ENCODE measurements at places on chromosomes 12 and 14.

- DNase-seq: no peak
Observed at GRCh38 chr14:53542732-53543131, 389.6 kb upstream of the DDHD1 start.

DNA sequence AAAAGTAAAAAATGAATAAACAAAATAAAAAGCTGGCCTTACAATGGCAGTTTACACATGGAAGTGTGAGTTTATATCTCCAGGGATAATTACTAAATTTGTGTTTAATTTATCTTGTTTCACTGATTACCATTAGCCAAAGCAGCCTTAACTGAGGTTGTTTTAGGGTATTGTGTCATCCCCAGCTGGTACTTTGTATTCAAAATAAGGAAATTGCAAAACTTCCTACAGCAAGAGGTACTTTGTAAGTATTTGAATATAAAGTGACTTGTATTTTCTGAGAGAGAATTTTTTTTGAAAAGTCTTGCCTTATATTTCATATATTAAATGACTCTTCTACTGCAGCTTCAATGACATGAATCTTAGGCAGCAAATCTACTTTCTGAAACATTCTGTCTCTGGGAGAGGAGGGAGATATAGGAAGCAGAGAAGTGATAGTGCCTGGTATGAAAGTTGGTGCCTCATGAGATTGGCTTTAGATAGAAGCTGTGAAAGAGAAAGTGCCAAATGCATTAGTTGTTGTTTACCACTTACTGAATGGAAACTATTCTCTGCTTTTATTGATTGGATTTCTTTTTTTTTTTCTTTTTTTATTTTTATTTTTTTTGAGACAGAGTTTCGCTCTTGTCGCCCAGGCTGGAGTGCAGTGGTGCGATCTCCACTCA is 6.7 kb downstream of the FNTB start:
- DNase-seq: no peak

- no peak for DNase-seq
Observed at GRCh38 chr12:21676776-21677175, 19.1 kb upstream of the LDHB start.

DNA sequence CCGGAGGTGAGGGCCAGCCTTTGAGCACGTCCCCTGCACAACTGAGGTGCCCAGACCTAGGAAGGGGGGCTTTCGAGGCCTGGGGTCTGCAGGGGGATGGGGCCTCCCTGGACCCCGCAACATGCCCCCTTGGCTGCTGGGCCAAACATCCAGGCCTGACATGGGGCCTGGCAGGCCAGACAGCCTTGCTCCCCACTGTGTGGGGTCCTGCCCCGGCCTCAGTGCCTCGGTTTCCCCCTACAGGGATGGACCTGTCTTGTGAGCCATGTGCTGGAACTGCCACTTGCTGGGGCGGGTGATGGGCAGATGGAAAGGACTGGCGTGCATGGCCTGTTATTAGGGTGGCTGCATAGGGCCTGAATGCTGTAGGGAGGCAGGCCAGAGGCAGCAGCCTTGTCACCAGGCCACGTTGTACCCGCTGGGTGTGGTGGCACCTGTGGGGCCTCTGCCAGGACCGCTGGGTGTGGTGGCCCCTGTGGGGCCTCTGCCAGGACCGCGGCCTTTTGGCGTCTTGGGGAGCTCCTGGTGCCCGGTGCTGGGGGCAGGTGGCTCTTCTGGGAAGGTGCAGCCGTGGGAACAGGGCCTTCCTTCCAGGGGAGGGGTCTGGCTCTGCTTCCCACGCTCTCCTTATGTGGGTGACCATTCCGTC is 20.4 kb downstream of the ASPG start:
- DNase-seq: no peak

GRCh38 chr14:50551877-50552276 is 8.1 kb upstream of the ATL1 start:
- DNase-seq: no peak

DNA sequence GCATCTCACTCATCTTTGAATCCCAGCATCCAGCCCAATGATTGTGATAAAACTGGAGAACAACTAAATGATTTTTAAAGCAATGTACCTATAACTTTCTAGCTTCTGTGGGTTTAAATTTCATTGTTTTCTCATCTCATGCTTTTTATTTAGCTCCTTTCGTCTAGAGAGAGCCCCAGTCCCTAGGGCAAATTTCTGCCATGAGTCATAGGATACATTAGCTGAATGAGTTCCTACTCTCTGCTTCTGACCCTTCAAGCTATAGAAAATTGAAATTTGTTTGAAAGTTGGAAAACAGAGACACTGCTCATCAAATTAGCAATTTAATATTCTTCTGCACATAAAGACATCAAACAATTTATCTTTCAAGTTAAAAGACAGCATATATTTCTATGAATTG is 113.9 kb downstream of the KIF21A start:
- no peak for DNase-seq

DNA sequence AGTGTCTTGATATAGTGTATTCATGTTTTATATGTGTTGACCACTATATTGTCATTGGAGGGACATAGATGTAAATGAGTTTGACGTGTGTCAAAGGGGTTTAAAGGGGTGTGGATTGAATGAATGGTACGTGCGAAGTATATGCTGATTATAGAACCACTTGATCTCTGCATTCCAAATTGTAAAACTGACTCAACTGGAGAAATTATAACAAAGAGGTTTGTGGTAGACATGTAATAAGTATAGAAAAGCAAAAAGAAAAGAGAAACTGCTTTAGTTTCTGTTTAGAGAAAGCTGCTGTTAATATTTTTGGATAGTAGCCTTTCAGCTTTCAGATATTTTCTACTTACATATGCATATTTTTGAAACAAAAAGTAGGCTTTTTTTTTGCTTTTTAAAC is 8.9 kb upstream of the MYRFL start:
- DNase-seq: no peak

DNA sequence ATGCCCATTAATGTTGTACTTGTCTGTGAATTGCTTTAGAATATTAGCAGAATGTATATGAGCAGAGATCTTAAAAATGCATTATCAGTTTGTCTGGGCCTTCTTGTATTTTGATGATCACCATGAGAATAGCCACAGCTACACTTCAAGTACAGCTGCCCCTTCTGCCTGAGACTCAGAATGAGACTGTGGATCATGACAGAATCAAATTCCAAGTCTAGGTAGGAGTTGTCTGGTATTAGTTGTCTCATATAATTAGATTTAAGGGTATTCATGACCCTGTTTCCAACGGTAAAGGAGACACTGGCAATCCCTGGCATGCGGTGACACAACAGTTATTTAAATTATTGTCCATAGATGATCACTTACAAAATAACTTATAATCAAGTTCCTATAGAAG is 18.3 kb upstream of the SMIM10L1 start:
- DNase-seq: no peak

DNA sequence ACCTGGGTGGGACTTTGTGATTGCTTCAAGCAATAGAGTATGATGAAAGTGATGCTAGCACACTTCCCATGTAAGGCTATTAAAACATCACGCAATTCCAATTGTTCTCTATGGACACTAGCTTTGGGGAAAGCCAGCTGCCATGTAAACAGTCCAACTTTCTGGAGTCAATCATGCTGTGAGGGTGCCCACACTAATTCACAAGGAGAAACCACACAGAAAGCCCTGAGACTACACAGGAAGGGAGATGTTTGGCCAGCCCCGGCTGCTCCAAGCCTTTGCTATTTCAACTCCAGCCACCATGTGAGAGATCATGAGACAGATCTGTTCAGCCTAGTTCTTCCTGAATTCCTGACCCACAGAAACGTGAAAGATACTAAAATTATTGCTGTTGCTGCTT is 96.3 kb downstream of the ST8SIA1 start:
- DNase-seq: no peak

DNA sequence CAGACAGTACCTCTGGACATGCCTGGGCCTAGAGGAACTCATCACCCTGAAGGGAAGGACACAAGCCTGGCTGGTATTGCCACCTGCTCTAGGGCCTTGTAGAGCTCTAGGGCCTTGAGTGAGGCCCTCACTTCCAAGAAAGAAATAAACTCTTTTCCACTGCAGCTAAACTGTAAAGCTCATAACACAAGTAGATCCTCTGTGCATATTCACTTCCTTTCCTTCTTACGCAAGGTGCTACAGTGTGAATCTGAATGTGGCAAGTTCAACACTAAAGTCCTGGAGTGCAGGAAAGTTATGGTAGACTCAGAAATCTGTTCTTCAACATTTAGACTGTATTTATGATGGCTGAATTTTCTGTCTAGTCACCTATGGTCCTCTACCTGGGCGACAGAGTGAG is 14.5 kb downstream of the RNASE3 start:
- no peak for DNase-seq

All from WTC11 (cell line).